NCI-H1105 (cell line): ENCODE measurements at places on chromosomes 7 and 10.

DNA sequence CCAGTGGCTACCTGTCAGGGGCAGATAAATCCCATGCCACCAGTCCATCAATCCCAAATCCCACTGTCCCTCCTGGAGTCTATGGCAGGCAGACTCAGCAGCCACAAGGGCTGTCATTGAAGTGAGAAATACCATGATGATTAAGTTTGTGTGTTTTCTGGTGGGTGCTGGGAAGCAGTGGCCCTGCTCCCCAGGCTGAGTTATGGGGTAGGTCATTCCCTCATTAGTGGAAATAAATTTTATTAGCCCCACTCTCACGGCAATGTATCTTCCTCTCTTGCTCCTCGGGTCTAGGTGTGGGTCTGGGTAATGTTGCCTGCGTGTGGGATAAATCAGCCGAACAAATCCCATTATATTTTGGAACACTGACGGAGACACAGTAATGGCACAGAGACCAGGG lies 76.8 kb downstream of the PLXNA4 start:
- no peak for DNase-seq

DNA sequence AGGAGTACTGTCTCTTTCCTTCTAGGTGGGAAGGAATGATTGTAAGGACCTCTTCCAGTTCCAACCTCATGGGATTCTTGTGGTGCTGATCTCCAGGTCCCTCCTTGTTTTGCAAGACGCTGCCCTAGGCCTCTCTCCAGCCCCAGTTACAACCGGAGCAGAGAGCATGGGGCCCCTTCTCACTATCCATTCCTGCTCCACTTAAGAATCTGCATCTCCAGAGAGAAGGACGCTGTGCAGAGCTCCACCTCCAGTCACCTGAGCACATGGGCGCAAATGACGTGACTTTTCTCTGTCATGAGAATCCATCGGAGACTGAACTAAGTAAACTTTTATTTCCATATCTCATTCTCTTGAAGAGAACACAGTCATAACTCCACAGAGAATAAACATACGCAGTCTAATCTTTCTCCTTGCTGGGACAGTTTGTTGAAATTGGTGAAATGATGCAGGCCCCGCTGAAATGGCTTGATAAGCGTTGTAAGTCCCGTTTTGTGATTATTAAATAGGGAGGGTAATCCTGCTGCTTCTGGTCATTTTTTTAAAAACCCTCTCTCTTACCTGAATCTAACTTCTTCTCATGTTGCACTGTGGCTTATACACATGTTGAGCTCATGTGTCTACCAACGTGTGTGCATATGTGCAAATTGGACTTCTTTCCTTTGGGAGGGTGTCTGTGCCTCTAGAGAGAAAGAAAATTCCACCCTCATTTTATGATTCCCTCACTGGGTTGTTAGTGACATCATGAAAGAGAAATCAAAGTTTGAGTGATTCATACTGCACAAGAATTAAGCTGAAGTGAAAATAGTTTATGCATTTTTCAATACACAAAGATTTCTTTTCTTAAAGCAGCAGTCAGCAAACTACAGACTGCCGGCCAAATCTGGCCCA lies 133.2 kb upstream of the TBX20 start:
- no peak for DNase-seq

- DNase-seq, result no peak
Measured at GRCh38 chr7:156470399-156471320, 169.9 kb upstream of the RNF32 start.

DNA sequence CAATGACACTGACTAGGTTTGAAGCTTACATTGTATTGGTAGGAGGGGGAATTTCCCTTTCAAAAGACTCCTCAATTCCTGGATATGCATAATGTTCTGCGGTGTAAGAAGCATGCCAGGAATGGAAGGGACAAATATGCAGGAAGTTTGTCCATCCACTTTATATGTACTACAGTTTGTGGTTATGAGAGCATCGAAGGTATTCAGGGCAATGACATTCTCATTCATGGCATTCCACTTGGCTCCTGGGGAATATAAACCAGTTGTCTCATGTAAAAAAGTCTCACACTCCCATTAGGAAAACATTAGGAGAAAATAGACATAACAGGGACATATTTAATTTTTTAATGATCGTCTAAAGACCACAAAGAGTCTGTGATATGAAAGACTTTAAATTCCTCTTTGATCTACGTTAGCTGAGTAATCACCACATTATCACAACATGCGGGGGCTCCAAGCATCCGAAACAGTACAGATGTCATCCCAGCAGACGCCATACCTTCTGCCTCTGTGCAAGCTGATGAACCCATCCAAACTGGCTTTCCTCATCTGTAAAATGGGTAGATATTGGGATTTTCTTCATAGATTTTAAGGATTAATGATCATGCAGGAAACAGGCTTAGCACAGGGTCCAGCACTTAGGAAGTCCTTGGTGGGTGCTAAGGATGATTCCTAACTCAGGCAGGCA lies 675.3 kb downstream of the INHBA start:
- DNase-seq, result no peak

DNA sequence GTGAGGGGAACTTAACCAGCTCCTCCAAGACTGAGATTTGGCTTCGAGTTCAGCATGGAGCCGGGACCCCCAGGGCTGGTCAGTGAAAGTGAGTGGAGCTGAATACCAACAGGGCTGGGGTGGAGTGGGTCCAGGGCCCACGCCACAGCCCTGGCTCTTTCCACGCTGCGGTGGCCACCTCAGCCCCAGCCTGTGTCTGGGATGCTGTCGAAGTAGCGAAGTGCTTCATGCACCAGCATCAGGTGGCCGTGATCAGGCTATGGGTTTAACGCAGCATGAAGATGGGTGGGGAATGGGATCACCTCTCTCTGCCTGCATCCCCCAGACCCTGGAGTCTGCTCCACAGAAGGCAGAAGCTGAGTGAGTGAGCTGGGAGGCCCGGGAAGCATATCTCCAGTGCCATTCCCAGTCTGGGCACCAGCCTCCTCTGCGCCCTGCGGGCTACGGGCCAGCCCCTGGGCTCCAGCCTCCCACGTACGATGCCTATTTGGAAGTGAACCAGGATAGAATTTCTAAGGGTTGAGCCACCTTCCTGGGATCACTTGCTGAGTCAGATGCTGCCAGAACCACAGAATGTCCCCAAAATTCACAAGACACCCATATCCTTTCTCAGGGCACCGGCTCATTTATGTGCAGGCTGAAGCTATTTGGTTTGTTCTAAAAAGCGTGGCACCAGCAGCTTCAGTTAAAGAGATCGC lies 131.1 kb upstream of the CHST15 start:
- no peak for DNase-seq
